ENCODE measurements at places on chromosomes 11 and 22.

- peak; percentile 50 for DNase-seq
Measured at GRCh38 chr22:43388420-43388851, 23.4 kb upstream of the MPPED1 start.

DNA sequence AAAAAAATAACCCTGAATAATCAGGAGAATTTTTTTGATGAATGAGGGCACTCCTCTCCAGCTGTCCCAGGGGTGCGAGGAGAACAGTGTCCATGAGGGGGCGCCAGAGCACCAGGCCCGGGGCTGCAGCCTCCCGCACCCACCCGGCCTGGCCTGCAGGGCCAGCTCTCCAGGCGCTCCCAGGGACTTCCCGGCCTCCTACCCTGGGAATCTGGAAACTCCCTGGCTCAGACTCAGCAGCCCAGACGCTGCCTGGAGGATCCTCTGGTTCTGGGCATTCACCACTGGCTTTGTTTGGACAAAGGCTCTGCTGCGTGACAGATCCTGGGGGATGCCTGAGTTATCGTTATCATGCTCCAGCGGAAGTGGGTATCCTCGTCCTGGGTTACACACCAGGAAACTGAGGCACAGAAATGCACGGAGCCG lies 31.0 kb downstream of the MCM5 start:
- DNase-seq: peak; percentile 30

- DNase-seq: no peak
Measured at GRCh38 chr11:102685338-102685737, 20.2 kb downstream of the MMP27 start.

GRCh38 chr11:21485006-21485405 lies 707.9 kb upstream of the ANO5 start:
- DNase-seq: no peak

- no peak for DNase-seq
Measured at GRCh38 chr22:26471522-26471921, 12.1 kb downstream of the HPS4 start.

DNA sequence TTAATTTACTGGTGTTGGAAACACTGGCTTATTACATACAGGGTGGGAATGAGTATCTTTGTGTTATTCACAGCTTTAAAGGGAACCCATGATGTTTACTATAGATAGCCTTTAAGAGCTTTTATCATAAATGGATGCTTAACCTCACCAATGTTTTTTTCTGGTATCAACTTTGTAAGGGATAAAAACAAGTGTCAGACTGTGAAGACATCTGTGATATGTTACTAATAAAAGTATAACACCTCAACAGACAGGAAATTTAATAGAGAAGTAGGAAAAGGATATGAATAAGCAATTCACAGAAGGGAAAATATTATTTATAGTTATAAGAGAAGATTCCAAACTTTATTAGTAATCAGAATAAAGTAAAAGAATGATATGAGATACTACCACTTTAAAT lies 46.3 kb downstream of the ACAT1 start:
- DNase-seq: no peak

- no peak for DNase-seq
Measured at GRCh38 chr11:94303966-94304958, at the start of gene IZUMO1R. IZUMO1R (plus strand) TSS chr11:94304580; CDS start chr11:94305637, 1,057 bp downstream.

- no peak for DNase-seq
Measured at GRCh38 chr11:130551388-130551787, 102.9 kb downstream of the ADAMTS15 start.

DNA sequence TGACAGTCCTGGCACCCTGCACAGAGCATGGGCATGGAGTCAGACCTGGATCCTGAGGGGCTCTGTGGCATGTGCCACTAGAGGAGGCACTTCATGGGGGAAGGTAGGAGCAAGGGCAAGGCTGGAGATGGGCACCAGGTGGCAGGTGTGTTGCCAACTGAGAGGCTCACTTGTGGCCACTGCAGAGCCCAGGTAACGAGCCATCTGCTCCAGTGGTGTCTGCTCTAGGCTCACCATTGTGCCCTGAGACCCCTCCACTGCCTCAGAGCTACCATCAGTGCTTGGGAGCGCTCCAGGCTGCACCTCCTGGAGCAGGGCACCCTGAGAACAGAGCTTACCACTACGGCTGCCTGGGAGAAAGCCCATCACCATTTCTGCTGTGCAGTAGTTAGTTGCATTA lies 1.3 kb upstream of the ZDHHC8 start:
- peak; percentile 14 for DNase-seq

GRCh38 chr11:72238040-72238450 lies 5.9 kb downstream of the PHOX2A start:
- peak; percentile 29 for DNase-seq

- DNase-seq: no peak
Measured at GRCh38 chr22:41917903-41918791, 3.3 kb upstream of the SHISA8 start.

DNA sequence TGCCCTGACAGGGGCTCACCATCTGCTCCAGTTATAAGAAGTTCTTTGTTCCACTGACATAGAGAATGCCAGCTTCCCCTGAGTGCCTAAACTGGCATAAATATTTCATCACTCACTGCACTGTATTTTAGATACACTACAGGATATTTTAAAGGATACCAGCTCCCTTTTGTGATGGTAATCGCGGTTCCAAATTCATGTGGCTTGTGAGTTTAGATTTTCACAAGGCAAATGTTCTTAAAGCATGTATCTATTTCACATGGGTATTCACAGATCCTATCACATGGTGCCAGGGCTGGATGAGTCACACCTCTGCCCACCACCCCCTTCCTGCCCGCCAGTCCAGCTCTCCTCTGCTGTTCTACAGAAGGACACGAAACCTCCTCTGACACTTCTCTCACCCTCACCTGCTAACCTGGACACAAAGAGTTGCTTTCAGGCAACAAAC lies 105.5 kb downstream of the KCNC1 start:
- DNase-seq: no peak

DNA sequence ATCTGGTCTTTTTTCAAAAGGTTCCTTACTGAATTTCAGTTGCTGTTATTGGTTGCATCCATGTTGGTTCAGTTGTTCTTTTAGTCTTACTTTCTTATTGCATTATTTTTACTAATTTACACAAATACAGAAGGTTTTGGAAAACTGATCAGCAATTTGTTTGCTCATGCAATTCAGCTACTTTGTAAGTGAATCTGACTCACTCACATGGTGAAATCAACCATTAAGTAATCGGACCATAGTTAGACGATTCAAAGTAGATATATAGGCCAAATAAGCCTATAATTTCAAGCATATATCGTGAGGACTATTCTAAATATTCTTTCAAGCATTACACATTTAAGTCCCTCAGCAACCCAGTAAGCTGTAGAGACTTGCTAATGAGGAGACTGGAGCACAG lies 41.7 kb downstream of the CCDC83 start:
- DNase-seq: no peak

- no peak for DNase-seq
Measured at GRCh38 chr11:16015741-16016467, 340.4 kb downstream of the SOX6 start.

GRCh38 chr22:42397332-42398249 lies 34.6 kb downstream of the NFAM1 start:
- DNase-seq: no peak

- DNase-seq: no peak
Measured at GRCh38 chr11:68117853-68118470, 3.2 kb downstream of the CHKA start.

DNA sequence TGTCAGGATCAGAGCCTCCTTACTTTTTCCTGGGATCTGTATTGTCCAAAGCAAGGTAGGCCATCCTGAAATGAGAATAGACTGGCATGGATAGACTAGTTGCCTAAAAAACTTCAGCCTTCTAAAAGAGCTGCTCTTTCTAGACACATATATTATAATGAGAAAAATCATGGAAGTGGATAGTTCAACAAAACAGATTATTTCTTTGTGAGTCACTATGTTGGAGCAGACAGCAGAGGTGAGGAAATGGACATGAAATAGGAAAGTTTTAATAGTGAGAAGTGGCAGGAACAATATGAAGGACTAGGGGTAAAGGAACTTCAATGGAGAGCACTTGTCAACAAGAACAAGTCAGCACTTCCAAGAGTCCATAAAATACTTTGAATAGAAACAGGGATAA lies 101.9 kb upstream of the ANO3 start:
- DNase-seq: no peak

All from naive thymus-derived CD4-positive, alpha-beta T cell (primary cell).